ENCODE measurements at places on chromosomes 7 and 10.
A peak's percentile ranks its signal among the peaks of the same experiment; 100 is the strongest.

- no peak for DNase-seq
These were observed 32.2 kb upstream of the PCBD1 start for GRCh38 chr10:70920519-70920918.

GRCh38 chr10:43208147-43209073 lies 58.5 kb downstream of the RASGEF1A start:
- no peak for DNase-seq

GRCh38 chr10:88472540-88472939 lies 110.6 kb downstream of the RNLS start:
- no peak for DNase-seq

DNA sequence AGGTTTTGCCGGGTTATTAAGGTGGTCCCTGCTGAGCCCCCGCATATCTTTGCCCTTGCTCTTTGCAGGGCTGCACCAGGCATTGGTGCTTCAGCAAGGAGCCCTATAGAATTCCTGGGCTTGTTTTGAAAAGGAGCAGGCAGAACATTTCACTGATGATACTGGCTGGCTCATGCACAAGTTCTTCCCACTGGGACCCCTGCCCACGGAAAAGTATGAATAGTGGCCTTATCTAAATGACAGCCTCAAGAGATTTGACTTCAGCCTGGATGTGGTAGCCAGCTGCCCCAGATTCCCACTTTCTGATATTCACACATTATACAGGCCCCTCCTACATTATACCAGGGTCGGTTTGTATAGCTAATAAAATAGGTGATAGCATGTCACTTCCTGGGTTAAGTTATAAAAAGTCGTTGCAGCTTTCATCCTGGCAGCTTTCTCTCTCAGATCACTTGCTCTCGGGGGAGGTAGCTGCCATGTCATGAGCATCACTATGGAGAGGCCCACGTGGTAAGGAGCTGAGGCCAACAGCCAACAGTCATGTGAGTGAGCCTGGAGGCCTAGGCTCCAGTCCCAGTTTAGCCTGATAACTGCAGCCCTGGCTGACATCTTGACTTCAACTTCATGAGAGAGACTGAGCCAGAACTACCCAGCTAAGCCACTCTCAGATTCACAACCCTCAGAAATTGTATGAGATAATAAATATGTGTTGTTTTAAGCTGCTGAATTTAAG lies 16.8 kb upstream of the CRTAC1 start:
- no peak for DNase-seq

- peak; percentile 83 for DNase-seq
These were observed 153.4 kb downstream of the CAMK1D start for GRCh38 chr10:12502526-12503274.

DNA sequence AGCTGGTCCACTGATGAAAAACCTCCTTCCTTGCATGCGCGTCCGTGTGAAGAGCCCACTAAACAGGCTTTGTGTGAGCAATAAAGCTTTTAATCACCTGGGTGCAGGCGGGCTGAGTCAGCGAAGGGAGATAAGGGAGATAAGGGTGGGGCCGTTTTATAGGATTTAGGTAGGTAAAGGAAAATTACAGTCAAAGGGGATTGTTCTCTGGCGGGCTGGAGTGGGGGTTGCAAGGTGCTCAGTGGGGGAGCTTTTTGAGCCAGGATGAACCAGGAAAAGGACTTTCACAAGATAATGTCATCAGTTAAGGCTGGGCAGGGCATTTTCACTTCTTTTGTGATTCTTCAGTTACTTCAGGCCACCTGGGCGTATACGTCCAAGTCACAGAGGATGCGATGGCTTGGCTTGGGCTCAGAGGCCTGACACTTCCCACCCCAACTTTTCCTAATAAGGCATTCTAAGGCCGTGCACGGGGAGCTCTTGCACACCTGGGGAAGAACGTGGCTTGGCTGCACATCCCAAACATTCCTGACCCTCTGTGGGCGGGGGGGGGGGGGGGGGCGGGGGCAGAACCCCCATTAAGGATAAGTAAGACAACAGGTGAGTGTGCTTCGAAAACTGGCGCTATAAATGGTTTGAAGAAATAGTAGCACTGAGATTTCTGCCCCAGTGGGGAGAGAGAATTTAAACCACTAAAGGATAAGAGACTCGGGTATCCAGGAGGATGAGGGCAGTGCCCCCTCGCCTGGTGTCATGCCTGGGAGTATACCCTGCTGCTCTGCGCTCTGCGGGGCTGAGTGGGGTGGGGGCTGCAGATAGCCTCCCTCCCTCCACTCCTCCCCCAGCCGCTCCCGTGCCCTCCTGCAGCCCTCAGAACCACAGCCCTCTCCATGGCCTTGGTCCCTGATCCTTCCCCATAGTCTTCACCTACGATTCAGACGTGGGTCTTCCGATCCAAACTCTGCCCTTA lies 217.6 kb downstream of the MLLT10 start:
- DNase-seq: no peak

DNA sequence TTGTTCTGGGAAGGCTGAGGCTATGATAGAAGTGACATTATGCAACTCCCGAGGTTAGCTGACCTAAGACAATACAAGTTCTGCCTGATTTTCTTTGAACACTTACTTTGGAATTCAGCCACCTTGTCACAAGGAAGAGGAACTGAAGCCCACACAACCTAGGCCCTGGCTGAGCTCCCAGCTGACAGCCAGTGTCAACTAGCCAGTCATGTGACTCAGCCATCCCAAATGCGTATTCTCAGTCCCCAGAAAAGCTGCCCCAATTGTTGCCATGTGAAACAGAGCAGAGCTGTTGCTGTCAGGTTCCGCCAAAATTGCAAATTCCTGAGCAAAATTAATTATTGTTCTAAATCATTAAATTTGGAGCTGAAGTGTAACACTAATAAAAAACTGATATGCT lies 1010.0 kb downstream of the XPNPEP1 start:
- DNase-seq: no peak

DNA sequence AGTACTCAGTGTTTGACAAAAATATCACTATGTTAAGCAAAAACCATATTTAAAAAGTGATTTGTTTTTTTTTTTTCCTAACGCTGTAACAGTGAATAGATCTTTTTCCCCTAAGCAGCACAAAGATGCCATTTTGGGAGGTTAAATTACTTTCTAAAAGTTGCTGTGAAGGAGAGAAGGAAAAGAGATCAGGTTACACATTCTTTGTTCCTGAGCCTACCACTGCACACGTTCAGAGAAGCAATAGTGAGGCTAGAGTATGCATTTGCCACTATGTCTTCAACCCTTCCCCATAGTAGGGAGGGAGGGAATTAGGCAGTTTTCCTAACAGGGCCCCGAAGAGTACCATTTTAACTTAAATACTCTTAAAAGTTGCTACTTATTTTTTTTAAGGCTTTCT lies 38.9 kb downstream of the BMPR1A start:
- DNase-seq: no peak

DNA sequence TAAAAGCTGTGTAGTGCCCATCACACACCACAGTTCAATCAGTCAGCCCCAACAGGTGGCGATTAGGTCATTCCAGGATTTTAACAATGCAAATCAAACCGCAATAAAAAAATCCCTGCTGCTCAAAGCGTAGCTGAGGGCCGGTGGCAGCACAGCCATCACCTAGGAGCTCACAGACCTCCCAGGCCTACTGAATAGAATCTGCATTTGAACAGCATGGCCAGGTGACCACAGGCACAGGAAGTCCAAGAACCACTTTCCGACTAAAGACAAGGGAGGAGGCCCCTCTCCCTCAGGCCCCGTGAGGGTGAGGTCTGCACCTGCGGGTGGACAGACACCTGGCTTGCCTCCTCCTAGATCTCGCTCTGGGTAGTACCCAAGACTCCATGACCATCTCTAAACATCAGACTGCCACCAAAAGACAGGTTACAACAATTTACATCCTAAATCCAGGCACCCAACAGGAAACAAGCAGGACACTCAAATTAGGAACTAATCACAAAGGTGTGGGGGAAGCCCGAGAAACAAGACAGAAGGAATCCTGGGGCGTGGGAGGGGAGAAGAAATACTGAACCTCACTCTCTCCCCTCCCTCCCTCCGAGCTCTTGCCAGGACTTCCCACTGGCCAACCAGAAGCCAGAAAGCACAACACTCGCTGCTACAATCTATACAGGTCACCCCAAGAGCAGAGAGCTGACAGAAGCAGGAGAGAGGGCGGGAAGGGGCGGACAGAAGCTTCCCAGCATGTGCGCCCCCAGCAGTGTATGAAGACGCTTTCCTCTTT lies 19.2 kb downstream of the GNA12 start:
- DNase-seq: no peak

- no peak for DNase-seq
These were observed 76.8 kb upstream of the CARD11 start for GRCh38 chr7:3120513-3120912.

DNA sequence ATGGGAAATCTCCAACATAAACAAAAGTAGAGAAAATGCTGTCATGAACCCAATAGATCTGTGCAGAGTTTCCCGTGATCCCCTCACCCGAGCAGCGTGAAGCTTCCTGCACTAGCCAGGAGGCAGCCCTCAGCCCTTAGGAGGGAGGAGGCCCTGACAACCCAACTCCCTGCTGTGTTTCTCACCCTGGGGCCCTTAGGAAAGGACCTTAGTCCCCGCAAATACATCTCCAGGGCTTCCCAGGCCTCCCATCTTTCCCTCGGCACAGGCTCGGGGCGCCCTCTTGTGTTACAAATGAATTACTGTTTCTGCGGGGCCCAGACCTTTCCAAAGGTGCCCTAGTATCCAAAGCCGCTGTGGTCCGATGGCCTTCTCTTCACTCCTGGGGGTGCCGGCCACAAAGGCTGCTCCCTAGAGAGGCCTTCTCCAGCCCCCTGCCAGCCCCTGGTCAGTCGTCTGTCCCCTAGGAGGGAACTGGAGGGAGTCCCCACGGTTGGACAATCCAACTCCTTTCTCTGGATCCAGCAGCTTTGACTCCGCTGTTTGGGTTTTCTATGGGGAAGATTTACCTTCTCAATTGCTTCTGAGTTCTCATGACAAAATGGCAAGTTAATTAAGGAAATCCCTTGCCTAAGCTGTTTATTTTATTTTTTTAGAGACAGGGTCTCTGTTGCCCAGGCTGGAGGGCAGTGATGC lies 49.9 kb upstream of the SH2B2 start:
- no peak for DNase-seq

DNA sequence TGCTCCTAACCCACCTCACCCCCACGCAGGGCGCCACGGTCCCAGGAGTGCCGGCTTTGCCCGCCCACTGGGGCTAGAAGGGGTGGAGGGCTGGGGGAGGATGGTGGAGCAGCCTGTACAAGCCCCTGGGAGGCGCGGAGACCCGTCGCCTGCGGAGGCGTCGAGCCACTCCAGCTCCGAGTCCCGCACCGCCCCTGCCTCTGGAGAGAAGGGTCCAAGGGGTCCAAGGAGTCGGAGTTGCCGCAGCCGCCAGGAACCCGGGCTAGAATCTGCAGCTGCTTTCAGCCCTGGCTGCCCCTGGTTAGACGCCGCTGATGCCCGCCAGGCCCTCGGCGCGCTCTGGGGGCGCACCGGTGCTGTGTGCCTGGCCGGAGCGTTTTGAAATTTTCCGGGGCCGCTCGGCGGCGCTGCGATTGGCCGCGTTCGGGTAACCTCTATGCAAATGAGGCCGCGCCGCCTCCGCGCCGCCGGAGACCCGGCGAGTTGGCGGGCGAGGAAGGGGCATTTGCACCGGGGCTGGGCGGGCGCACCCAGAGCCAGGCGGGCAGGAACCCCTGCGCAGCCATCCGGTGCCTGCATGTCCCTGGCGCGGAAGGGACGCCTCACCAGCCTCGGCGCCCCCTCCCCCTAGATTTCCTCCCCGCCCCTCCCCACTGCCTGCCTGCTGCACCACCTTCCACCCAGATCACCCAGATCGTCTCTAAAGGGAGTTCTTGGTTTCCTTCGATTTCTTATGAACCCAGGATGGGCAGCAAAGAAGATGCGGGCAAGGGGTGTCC lies at the start of gene HMX2:
HMX2 (plus strand) TSS at position 502 of the 779 bp plus-strand sequence; CDS start at position 745, 243 bp downstream.
- DNase-seq: no peak

- no peak for DNase-seq
These were observed 3.2 kb upstream of the LAT2 start for GRCh38 chr7:74206589-74207120.

GRCh38 chr10:69802424-69803161 lies 887 bp downstream of the COL13A1 start:
- DNase-seq: no peak

GRCh38 chr10:102159051-102159597 lies 6.9 kb downstream of the NOLC1 start:
- no peak for DNase-seq

GRCh38 chr7:143252006-143252405 lies 11.2 kb upstream of the GSTK1 start:
- no peak for DNase-seq

GRCh38 chr10:131649617-131650016 lies 251.2 kb upstream of the PPP2R2D start:
- no peak for DNase-seq
